ENCODE measurements at places on chromosomes 5 and 9.

DNA sequence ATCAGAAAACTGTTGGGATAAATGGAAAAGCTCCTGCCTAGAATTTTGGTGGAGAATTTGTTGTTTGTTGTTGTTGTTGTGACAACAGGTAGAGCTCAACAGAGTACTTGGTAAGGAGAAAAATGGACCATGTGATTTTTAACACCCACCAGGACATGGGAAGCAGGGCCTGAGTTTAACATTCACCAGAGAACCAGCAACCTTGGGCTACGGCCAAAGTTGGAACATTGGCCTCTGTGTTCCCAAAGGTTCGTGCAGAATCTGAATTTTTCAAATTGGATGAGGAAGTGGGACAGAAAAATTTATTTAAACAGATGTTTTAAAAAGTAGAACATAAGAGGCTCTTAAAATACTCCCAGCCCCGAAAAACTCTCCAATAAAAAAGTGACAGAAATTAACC is 127.0 kb downstream of the GNA14 start:
- no peaks in the 10 kb centered on the region for H3K36me3 ChIP-seq
- H3K27ac ChIP-seq: no peak overlapping the region
- H3K27me3 ChIP-seq: no peaks in the 10 kb centered on the region
- H3K4me1 ChIP-seq: no peaks in the 10 kb centered on the region
- no peak for DNase-seq
- H3K4me3 ChIP-seq: no peak overlapping the region

GRCh38 chr9:16316911-16317817 is 553.3 kb downstream of the BNC2 start:
- no peak overlapping the region for H3K4me3 ChIP-seq
- no peaks in the 10 kb centered on the region for H3K36me3 ChIP-seq
- no peak for DNase-seq
- H3K27ac ChIP-seq: no peak overlapping the region

GRCh38 chr5:152290181-152290580 is 114.9 kb downstream of the NMUR2 start:
- H3K27me3 ChIP-seq: no peaks in the 10 kb centered on the region
- DNase-seq: no peak
- H3K36me3 ChIP-seq: no peaks in the 10 kb centered on the region
- H3K4me3 ChIP-seq: no peak overlapping the region
- H3K4me1 ChIP-seq: no peaks in the 10 kb centered on the region

DNA sequence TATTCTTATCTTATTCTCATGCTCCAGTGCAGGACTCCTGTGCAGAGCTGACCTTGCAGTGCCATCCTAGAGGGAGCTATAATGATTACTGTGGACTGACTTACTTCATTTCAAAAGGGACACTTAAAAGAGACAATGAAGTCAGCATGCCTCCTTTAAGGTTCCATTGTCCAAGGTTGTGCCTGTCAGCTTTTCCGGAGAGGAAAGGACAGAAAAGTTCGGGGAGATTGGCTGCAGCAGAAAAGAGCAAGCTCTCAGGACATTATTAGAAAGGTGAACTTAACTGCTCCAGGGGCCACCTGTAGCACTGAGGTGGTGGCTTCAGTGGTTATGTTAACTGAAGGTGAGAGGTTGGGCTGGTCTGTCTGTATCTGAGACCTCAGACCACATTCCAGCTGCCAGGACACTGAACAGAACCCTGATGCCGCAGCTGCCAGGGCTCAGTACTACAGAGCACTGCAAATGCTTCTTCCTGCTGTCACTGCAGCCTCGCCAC is 112.9 kb downstream of the ST8SIA4 start:
- no peaks in the 10 kb centered on the region for H3K4me1 ChIP-seq
- DNase-seq: no peak
- H3K27ac ChIP-seq: no peak overlapping the region
- no peaks in the 10 kb centered on the region for H3K36me3 ChIP-seq
- no peaks in the 10 kb centered on the region for H3K27me3 ChIP-seq

- no peak overlapping the region for H3K4me3 ChIP-seq
- no peak for DNase-seq
- H3K27me3 ChIP-seq: no peaks in the 10 kb centered on the region
- H3K36me3 ChIP-seq: no peaks in the 10 kb centered on the region
- H3K4me1 ChIP-seq: no peaks in the 10 kb centered on the region
Observed at GRCh38 chr5:59569608-59570334, 323.8 kb downstream of the PDE4D start.

GRCh38 chr5:108813673-108814072 is 66.0 kb downstream of the FER start:
- H3K4me3 ChIP-seq: no peak overlapping the region
- H3K4me1 ChIP-seq: no peaks in the 10 kb centered on the region
- H3K36me3 ChIP-seq: no peaks in the 10 kb centered on the region
- H3K27ac ChIP-seq: no peak overlapping the region
- no peaks in the 10 kb centered on the region for H3K27me3 ChIP-seq

DNA sequence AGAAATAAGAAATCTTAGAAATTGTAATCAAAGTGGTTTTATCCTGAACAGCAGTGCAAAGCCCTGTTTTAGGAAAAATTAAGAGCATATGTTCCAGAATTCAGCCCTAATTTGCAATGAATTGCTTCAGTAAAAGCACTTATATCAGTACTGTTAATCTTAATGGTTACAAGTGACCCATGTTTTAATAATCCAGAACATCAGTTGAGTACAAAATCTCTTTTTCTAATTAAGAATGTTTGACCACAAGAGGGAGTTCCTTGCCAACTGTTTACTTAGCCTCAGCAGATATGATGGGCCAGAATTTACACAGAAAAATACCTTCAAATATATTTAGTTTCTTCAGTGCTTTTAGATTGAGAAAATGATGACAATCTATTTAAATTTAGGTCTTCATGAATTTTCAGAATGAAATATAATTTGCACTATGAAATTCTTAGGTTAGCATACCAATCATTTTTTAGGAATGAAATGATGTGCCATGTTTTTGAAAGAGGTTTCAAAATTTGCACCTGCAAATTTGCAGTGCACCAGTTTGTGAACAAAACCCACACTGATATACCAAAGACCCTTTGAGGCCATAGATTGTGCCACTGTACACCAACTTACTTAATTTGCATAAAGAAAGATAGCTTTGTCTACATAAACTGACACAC is 926.3 kb upstream of the ARRDC3 start:
- DNase-seq: no peak
- no peaks in the 10 kb centered on the region for H3K36me3 ChIP-seq
- H3K4me1 ChIP-seq: no peaks in the 10 kb centered on the region
- H3K27ac ChIP-seq: no peak overlapping the region

DNA sequence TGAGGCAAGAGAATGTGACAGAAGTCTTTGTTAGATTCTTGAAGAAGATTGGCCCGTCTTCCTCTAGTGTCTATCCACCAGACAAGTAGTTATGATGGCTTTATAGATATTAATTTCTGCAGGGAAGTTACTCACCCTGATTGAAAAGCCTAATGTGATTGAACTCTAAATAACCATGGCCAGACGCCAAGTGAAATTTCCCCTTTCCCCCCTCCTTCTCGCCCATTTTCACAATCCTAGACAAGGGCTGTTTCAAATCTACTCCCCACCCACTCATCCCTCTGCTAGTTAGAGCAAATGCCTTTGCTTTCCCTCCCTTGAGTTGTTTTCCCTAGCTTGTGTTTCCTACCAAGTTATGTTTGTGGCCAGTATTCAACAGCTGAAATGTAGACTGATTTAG is 182.5 kb downstream of the TMEM167A start:
- H3K27me3 ChIP-seq: no peaks in the 10 kb centered on the region
- no peak overlapping the region for H3K4me3 ChIP-seq
- no peaks in the 10 kb centered on the region for H3K36me3 ChIP-seq
- no peak for DNase-seq
- no peaks in the 10 kb centered on the region for H3K4me1 ChIP-seq

- H3K36me3 ChIP-seq: no peaks in the 10 kb centered on the region
- no peak overlapping the region for H3K4me3 ChIP-seq
- H3K27me3 ChIP-seq: no peaks in the 10 kb centered on the region
Observed at GRCh38 chr5:103391659-103392058, 133.1 kb downstream of the MACIR start.

DNA sequence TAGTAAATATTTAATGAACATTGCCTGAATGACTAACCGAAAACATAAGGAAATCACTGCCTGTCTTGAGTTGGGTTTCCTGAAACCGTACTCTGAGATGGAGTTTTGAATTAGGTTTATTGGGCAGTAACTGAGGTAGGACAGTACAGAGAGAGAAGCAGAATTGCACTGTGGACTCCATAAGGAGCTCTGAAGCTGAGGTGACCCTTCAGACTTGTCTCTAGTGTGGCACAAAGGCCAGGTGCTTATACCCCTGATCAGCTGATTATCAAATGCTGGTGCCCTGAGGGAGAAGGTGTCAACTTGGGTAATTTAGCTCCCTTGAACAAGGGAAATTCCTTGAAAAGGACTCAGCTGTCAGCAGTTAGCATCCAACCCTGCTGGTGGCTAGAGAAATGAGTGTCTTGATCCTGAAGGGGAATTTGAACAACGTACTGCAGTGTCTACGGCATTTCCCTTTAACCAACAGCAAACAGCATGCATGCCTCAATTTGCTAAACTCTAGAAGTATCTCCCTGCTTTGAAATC is 135.0 kb upstream of the SMARCA2 start:
- no peaks in the 10 kb centered on the region for H3K4me1 ChIP-seq
- H3K27me3 ChIP-seq: no peaks in the 10 kb centered on the region
- no peaks in the 10 kb centered on the region for H3K36me3 ChIP-seq
- H3K4me3 ChIP-seq: no peak overlapping the region

DNA sequence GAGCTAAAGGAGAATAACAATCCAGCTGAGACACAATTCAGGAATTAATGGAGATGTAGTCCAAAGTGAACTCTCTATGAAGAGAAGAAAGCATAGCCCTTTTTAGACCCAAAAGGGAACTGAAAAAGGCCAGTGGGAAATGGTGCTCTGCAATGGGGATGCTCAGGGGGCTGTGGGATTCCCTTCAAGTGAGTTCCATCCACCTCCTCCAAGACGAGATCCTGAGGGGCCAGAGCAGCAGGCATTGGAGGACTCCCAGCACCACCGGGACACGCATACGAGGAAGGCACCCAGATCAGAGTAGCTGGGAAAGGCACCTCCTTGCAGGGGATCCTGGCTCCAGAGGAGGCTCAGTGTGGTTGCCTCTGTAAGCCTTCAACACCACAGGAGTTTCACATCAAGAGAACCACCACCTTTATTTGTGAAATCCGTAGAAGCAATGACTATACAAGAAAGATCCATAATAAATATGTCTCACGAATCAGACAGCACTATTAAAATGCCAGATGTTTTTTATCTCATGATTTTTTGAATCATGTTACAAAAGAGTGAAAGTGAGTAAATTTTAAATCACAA is 288.2 kb downstream of the MED10 start:
- H3K4me1 ChIP-seq: no peaks in the 10 kb centered on the region
- no peak overlapping the region for H3K4me3 ChIP-seq
- DNase-seq: no peak
- no peaks in the 10 kb centered on the region for H3K36me3 ChIP-seq

DNA sequence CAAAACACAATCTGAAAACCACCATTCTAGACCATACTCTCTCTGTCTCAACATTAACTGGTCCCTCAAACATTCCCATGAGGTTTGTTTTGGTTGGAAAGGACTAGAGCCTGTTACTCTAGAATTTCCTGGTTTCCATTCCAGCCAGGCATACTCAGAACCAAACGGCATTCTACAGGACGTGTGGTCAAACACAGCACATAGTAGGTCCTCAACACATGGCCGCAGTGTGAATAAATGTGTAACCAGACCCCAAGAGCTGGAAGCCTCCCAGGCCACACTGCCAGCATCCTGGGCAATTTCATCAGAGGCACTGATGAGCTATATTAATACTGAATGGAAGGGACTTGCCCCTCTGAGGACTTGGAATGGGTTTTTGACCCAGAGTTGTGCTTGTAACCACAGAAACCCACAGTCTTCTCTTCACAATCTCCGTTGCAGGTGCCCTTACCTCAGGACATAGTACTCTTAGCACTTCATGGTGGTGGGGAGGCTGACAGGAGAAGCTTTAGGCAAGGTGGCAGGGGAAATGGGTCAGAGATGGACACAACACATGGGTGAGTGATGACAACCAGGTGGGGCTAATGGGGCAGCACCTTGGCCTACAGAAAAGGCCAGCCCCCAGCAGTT is 66.0 kb downstream of the ZNF366 start:
- no peaks in the 10 kb centered on the region for H3K36me3 ChIP-seq
- H3K4me3 ChIP-seq: no peak overlapping the region
- H3K27me3 ChIP-seq: no peaks in the 10 kb centered on the region
- no peak overlapping the region for H3K27ac ChIP-seq

DNA sequence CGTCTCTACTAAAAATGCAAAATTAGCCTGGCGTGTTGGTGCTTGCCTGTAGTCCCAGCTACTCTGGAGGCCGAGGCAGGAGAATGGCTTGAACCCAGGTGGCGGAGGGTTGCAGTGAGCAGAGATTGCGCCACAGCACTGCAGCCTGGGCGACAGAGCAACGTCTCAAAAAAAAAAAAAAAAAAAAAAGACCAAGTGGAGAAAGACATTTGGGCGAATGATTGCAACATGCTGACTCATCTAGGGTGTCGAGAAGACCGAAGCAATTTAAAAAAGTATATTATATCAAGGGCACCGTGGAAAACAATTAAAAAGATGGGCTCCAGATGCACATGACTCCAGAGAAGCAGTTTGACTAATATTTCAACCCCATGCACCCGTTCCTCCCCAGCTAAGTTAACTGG is 9.2 kb downstream of the KLF4 start:
- H3K27me3 ChIP-seq: no peaks in the 10 kb centered on the region
- no peak overlapping the region for H3K27ac ChIP-seq
- DNase-seq: no peak
- H3K36me3 ChIP-seq: no peaks in the 10 kb centered on the region

- H3K4me1 ChIP-seq: no peaks in the 10 kb centered on the region
- H3K27ac ChIP-seq: no peak overlapping the region
- no peak for DNase-seq
- H3K4me3 ChIP-seq: no peak overlapping the region
Observed at GRCh38 chr5:59187857-59188256, 605.0 kb downstream of the RAB3C start.

DNA sequence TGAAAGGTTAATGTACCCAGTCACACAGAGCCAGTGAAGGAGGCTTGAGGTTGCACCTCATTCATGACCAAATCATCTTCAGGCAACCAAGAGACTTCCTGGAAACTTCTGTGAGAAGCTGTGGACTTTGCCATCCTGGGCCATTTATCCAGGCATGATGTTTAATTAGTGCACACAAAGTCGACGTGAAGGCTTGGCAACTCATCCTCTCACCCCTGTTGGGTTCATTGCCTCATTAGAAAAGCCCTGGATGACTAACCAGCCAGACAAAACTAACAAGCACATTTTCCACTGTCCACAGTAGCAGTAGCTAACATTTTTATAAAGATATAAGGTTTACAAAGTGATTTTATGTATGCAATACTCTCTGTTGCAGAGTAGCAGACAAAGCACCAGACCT is 65.7 kb upstream of the ZNF462 start:
- no peak overlapping the region for H3K4me3 ChIP-seq
- H3K4me1 ChIP-seq: no peaks in the 10 kb centered on the region
- no peaks in the 10 kb centered on the region for H3K36me3 ChIP-seq
- H3K27me3 ChIP-seq: no peaks in the 10 kb centered on the region
- no peak overlapping the region for H3K27ac ChIP-seq
- DNase-seq: no peak

GRCh38 chr9:124436320-124436719 is 13.9 kb upstream of the ADGRD2 start:
- peaks cover 3% of the 10 kb centered on the region for H3K27me3 ChIP-seq
- no peak overlapping the region for H3K27ac ChIP-seq
- no peak overlapping the region for H3K4me3 ChIP-seq
- no peaks in the 10 kb centered on the region for H3K36me3 ChIP-seq

- DNase-seq: no peak
- H3K27me3 ChIP-seq: no peaks in the 10 kb centered on the region
- no peak overlapping the region for H3K4me3 ChIP-seq
- no peaks in the 10 kb centered on the region for H3K36me3 ChIP-seq
- no peaks in the 10 kb centered on the region for H3K4me1 ChIP-seq
- no peak overlapping the region for H3K27ac ChIP-seq
Observed at GRCh38 chr9:29873579-29873978, 2300.3 kb upstream of the C9orf72 start.

All from naive thymus-derived CD4-positive, alpha-beta T cell (primary cell).